Urinary bladder (tissue), 4 donors: ENCODE measurements at places on chromosomes 11 and 22.

GRCh38 chr11:27139742-27140367, 99.2 kb downstream of the BBOX1 start:
- no peak for DNase-seq

- DNase-seq = no peak
Measured at GRCh38 chr22:48042621-48043395, 1280.4 kb downstream of the TBC1D22A start.

- no peak for DNase-seq
Measured at GRCh38 chr11:33695051-33695566, 5.5 kb downstream of the C11orf91 start.

GRCh38 chr11:36162006-36162882, 127.0 kb downstream of the COMMD9 start:
- no peak for DNase-seq

- DNase-seq = no peak
Measured at GRCh38 chr11:60834742-60835533, 7.0 kb upstream of the CCDC86 start.

DNA sequence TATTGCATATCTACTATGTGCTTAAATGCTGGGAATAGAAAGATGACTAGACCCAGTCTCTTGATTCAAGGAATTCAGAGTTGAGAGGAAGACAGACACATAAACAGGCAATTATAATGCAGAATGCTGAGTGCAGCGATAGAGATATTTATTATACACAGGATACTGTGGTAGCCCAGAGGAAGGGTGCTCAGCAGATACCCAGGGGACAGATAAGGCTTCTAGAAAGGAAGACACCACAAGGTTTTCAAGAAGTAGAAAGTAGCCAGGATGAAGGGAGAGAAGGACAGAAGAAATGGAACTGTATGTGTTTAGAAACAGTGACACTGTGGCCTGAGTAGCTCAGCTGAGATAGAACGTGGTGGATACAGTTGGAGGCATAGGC, 79.4 kb upstream of the NNMT start:
- DNase-seq = no peak

DNA sequence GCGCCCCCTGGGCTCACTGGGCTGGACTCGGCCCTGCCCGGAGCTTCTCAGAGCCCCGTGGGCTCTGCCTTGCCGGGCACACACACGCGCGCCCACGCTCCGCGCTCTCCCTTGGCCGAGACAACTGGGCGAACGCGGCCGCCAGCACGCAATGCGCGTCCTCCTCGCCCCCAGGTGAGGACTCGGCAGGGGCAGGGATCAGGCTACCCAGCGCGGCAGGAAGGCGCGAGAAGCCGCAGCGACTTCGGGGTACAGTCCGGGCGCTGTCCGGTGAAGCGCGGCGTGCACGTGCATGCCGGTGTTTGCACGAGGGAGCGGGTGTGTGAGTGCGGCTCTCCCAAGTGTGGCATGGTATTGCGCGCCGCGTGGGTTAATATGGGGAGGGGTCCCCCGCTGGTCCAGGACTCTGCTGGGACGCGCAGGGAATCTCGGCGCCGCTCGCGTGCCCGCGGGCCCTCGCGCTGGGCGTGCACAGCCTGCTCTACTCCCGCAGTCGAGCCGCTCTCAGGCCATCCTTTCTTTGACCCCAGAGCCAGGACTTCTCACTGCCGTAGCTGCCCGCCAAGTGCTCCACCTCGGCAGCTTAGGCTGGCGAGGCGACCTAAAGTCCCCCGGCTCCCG, 5.4 kb downstream of the WNT7B start:
- no peak for DNase-seq

- DNase-seq = no peak
Measured at GRCh38 chr11:134101282-134101681, 32.4 kb downstream of the JAM3 start.

GRCh38 chr11:87849216-87849615, 326.0 kb downstream of the RAB38 start:
- DNase-seq = no peak

DNA sequence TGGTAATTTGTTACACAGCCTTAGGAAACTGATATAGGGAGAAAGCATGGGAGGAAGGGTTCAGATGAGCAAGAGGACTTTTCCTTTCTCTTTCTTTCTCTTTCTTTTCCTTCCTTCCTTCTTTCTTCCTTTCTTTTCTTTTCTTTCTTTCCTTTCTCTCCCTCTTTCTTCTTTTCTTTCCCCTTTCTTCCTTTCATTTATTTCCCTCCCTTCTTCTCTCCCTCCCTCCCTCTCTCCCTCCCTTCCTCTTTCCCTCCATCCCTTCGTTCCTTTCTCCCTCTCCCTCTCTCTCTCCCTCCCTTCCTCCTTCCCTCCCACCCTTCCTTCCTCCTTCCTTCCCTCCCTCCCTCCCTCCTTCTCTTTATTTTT, 107.8 kb upstream of the LMO1 start:
- DNase-seq = no peak

DNA sequence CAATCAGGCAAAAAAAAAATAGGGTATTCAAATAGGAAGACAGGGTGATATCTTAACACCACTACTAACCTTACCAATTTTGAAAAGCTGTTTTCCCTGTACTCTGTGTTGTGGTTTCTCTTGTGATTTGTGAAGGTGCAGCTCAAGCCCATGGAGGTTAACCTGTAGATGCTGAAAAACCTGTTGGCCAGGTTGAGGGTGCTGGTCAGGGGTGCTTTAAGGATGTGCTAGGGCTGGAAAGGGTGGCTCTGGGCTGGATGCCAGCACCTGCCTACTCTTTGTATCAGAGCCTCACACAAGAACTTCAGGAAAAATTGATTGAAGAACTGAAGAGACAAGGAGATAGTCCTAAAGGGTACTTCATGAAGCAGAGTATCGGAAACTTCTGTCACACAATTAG, 18.3 kb upstream of the OR5M8 start:
- no peak for DNase-seq

GRCh38 chr11:17790453-17790852, 55.9 kb downstream of the KCNC1 start:
- DNase-seq = no peak

GRCh38 chr11:71138737-71139425, 113.5 kb downstream of the SHANK2 start:
- DNase-seq = no peak

GRCh38 chr11:86917589-86917988, 37.6 kb downstream of the FZD4 start:
- no peak for DNase-seq

- no peak for DNase-seq
Measured at GRCh38 chr11:79139900-79140299, 300.9 kb downstream of the TENM4 start.

DNA sequence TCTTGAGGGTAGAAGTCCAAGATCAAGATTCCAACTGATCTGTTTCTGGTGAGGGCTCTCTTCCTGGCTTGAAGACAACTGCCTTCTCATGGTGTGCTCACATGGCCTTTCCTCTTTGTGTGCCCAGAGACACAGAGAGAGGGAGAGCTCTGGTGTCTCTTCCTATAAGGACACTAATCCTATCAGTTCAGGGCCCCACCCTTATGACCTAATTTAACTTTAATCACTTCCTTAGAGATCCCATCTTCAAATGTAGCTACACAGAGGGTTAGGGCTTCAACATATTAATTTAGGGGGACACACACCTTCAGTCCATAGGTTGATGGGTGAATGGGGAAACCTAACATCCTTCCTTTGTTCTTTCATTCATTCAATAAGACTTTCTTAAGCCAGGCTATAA, 144.6 kb downstream of the MN1 start:
- DNase-seq = no peak

DNA sequence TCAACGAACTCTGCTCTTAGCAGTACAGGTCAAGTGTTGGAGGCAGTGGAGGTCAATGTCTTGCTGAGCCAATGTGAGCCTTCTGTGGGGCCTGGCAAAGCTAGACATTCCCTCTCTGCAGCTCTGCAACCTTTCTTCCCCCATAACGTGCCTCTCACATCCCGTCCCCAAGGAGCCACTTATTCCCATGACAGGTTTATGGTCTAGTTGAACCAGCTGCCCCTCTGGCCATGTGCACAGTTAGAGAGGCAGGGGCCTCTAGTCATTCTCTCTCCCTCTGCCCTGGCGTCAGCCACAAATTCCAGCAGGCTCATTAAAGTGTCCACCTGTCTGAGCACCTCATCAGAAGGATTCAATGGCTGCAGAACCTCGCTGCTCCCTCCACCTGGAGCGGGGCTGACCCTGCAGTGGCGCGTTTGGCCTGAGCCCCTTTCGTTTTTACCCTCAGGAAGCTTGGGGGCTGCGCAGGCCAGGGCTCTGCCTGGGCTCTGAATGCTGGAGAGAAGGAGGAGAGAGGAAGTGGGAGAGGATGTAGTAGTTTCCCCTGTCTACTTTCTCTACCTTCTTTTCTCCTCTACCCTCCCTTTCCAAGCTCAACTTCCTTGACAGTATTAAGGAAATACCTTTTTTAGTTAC, 302.1 kb upstream of the B3GAT1 start:
- peak; percentile 66 for DNase-seq

- DNase-seq = no peak
Measured at GRCh38 chr11:112637876-112638275, 323.3 kb upstream of the NCAM1 start.

DNA sequence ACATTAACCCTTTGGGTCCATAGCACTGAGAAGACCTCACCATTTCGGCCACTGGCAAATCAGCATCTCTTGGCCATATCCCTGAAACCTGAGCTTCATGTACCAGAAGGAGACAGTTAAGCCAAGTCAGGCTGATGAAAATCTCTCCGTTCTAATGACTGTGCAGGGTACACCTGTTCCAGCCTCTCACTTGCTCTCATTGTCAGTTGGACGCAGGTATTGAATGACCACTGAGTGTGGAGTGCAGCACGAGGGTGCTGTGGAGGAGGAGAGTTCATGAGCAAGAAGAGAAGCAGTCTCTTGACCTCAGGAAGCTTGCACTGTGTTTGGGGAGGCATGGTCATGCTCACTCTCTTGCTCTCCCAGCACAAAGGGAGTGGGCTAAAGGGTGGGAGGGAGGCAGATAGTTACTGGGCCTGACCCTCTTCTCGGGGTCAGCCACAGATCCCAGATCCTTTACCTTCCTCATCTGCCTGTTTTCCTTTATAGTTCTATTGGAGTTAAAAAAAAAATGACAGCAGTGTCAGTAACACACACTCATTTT, 65.2 kb downstream of the ZBTB16 start:
- DNase-seq = no peak

DNA sequence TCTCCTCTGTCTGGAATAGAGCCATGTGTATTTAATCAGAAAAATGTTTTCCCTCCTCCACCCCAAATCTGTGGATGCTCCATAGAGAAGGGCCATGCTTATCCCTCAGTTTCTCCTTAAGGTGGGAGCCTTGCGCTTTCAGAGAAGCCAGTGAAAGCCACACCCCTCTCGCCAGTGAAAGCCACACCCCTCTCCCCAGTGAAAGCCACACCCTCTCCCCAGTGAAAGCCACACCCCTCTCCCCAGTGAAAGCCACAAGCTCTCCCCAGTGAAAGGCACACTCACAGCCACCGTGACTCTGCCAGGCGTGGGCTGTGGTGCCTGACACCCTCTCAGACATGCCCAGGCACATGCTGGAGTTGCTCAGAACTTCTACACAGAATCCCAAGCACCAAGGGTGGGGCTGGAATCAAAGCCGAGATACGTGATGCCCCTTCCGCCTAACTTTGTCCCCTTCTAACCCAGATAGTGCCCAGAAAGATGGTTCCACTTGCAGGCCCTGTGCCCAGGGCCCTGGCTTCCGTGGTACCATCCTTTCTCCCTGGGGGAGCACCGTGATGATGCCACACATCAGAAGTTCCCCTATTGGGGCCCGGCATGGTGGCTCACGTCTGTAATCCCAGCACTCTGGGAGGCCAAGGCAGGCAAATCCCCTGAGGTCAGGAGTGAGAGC, 16.5 kb upstream of the PRR5 start:
- no peak for DNase-seq

DNA sequence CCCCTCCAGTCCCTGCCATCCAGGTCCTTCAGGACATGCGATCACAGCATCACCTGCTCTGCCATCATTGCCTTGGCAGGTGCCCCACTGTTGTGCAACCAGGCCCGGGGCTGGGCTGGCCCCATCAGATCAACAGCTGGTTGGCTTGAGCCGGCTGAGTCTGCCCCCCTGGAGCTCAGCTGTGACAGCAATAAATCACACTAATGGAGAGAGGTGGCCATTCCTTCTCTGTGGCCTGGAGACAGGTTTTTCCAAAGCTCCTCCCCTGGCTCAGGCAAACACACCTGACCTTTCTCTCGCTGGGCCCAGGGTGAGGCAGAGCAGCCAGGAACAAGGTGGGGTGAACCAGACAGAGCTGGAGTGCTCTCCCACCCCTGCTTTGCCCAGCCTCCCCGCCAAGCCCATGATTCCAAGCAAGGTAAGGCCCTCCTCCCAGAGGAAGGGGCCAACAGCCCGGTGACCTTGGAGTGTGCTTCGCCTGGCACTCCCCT, 8.9 kb upstream of the FXYD2 start:
- no peak for DNase-seq

- DNase-seq = no peak
Measured at GRCh38 chr11:128391811-128392210, 195.5 kb downstream of the ETS1 start.

DNA sequence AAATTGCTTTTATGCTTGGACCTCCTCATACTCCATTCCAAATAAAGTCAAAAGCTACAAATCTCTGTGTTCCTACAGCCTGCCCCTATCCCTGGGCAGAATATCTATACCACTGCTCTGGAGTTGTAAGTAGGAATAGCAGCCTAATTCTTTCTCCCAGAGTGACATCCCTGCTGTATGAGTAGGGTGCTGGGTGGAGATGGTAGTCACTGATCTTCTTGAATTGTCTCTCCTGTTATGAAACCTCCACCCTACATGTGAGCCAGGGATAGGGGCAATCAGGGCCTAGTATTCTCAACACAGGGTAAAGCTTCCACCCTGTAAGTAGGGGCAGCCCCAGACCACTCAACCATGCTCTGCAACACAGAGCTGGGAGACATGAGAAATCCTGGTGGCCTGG, 19.8 kb downstream of the GALNT18 start:
- no peak for DNase-seq

- no peak for DNase-seq
Measured at GRCh38 chr22:42978453-42979103, 36.4 kb downstream of the PACSIN2 start.

DNA sequence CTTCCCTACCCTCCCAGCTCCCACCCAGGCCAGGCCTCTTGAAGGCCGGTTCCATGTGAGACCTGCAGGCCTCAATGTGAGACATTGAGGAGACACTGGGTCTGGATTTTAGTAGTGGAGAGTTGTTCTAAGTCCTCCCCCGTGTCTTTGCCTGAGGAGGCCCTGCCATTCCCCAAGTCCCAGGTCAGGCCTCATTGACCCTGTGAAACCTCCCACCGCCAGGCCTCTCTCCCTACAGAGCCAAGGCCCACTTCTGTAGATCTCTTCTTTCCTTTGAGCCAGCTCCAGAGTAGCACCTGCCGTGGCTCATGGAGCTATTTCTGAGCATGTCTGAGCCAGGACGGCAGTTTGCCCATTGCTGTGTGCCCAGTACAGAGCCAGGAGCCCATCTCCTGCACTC, 1419.6 kb downstream of the TBC1D22A start:
- no peak for DNase-seq

GRCh38 chr11:3109921-3110706, 52.9 kb upstream of the CARS1 start:
- DNase-seq = no peak

GRCh38 chr22:43004362-43005035, 10.4 kb downstream of the PACSIN2 start:
- DNase-seq = no peak
